ENCODE measurements at places on chromosomes 7 and 10.
A peak's percentile ranks its signal among the peaks of the same experiment; 100 is the strongest.

DNA sequence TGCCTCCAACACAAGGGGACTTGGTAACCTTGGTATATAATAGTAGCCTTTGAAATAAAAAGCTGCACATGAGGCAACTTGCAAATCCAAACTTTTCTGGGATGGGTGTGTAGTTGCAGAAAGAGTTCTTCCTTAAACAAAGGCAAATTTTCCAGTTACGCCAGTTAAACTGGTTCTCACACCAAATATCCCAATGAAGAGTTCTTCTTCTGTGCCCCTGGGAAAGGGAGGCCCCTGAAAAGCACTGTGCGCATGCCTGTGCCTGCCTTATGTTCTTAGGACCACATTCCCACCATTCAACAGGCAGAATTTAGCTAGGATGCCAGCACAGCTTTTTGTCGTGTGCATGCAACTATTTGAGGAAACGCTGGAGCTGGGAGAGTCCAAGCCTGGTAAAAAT, 164.8 kb upstream of the SLC25A13 start:
- DNase-seq, result no peak

- no peak for DNase-seq
Observed at GRCh38 chr10:69208761-69209160, 11.4 kb upstream of the HKDC1 start.

DNA sequence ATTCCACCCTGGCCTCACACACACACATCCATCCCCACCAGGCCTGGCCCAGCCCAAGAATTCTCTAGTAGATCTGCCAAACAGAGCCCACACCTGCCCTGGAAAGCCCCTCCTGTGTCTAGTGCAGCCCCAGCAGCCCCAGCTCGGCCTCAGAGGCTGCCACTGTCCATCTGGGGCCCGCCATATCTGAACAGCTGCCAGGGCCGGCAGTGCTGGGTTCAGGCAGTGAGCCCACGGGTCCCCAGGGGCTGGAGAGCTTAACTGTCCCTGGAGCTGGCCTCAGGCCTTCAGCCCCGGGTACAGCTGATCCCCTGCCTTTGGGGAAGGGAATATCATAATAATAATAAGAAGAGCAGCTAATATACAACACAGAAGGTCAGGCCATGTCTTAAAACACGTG, 574 bp downstream of the MYL10 start:
- no peak for DNase-seq

DNA sequence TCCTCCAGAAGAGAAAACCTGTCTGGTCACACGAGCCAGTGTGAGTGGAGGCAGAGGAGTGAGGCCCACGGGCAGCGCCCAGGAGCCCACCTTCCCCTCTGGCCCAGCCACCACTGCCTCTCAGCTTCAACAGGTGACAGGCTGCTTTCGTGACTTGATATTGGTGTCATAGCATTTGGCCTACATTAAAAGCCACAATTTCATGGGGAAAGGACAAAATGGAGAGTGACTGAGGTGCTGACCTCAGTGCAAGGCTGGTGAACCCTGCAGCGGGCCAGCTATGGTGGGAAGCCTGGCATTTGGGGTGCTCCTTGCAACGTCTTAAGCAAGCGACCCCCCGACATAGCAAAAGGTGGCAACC, 21.3 kb downstream of the ECHDC3 start:
- DNase-seq, result no peak

- no peak for DNase-seq
Observed at GRCh38 chr7:78254726-78255055, 456.1 kb downstream of the PHTF2 start.

DNA sequence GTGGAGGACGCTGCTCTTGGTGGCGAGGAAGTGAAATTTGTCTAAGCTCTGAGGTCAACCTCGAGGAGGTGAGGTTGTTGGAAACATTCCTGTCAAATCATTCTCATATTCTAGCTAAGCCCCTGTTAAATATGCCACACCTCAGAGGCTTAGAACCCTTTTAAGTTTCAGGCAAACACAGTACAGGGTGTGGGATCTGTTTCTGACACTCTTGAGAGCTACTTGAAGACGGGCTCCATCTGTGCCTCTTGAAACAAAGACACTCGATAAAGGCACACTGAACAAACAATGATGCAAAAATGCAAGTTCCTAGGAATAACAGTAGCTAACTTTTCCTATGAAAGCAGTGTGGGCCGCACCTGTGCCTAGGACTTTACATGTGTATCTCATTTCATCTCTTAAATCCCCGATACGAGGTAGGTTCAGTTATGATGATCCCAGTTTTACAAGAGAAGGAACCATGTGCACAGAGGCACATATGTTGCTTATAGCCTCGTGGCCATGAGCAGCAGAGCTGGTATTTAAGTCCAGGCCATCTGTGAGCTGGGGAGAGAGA, 299.2 kb downstream of the CCDC3 start:
- DNase-seq, result no peak

GRCh38 chr7:42869131-42870020, 42.5 kb downstream of the C7orf25 start:
- no peak for DNase-seq

DNA sequence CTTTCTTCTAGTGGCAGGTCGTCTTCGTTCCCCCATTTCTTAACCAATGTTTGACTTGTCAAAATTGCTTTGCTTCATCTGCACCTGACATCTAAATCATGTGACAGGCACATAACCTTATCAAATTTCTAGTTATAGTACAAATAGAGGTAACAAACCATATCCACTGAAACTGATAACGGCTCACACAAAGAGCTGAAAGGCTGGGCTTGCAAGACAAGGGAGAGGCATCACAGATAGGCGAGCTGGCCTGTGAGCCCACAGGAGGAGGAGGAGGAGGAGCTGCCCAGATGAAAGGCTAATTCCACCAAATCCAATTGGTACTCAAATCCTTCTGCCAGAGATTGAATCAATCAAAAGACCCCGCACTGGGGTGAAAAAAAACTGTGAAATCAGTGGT, 80.2 kb upstream of the NEBL start:
- no peak for DNase-seq

DNA sequence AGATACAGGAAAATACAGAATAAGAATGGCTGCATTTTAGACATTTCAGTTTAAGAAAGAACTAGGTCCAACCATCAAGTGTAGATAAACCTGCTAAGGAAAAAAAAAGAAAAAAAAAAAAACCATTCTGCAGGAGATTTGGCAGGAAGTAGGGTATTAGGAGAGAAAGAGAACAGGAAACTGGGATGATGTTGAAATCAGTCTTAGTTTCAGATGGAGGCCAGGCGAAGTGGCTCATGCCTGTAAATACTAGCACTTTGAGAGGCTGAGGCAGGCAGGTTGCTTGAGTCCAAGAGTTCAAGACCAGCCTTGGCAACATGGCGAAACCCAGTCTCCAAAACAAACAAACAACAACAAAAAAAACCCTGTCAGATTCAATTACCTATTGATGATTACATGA, 120.2 kb downstream of the RAB11FIP2 start:
- peak; percentile 22 for DNase-seq

- no peak for DNase-seq
Observed at GRCh38 chr10:3053155-3053554, 14.2 kb upstream of the PFKP start.

GRCh38 chr10:83934062-83934461, 205.2 kb upstream of the GHITM start:
- no peak for DNase-seq

- DNase-seq, result peak; percentile 65
Observed at GRCh38 chr7:66187905-66188304, 17.2 kb upstream of the TPST1 start.

DNA sequence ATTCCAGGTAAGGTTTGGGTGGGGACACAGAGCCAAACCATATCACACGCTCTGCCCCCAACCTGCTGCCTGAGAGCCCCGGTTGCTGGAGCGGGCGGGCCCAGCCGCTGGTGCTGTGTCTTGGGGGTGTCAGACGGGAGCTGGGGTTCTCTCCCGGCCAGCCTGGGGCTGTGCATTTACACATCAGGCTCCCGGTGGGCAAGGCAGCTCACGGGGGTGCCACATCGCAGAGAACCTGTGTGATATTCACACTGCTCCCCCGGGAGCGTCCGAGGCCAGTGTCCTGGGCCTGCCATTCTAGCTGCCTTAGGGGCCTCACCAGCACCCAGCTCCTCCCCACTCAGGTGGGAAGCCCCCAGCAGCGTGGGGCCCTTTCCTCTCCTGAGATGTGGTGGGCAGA, 35.6 kb upstream of the ADGRA1 start:
- no peak for DNase-seq

DNA sequence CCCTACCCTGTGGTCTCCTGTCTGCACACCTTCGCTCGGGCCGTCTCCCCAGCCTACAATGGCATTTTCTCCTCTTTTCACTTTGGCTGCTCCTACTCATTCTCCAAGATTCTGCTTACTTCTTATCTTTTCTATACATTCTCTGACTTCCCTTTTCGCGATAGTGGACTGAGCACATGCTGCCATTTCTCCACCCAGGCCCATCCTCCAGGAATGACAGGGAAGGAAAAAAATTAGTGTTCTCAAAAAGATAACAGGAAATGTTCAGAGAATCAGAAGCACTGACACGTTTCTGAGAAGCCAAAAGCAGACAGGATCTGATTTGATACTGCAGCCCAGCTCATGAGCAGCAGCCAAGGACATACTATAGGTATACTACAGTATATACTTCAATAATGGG, 6.4 kb upstream of the ANXA11 start:
- no peak for DNase-seq

DNA sequence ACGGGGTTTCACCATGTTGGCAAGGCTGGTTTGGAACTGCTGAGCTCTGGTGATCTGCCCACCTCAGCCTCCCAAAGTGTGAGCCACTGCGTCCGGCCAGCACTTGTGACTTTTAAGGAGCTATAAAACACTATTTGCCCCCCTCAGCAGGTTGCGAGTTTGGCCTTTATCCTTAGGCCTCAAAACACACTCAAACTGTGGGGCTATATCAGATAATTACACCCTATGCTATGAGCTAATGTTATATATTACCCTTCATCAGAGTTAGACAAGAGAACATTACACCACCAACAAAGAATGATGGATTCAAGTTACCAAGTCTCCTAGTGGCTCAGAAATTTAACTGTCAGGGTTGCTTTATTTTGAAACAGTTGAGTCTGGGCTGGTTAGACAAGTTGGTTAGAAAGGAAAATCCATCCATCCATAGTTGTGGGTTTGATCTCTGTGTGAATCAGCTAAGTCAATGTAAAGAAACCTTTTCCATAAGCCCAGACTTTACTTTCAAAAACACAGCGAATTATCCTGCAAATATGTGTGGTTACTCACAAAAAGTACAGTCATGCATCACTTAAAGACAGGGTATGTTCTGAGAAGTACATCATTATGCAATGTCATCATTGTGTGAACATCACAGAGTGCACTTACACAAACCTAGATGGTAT, 115.8 kb downstream of the SEMA3D start:
- peak; percentile 95 for DNase-seq

DNA sequence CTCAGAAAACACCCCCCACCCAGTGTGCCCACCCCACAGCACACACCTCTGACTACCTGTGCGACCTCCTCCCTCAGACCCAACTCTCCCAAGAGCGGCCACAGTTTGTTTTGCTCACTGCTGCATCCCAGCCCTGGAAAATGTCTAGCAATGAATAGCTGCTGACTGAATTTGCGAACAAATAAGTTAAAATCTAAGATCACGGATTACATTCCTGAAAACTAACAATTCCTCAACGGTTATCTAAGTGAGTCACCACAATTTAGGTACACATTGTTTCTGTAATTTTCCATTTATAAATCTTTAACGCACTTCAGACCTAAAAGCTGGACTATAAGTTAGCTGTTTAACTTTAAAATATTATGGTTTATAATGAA, 235.2 kb downstream of the ZMYND11 start:
- peak; percentile 13 for DNase-seq

GRCh38 chr7:50339990-50340500, 35.5 kb downstream of the IKZF1 start:
- DNase-seq, result no peak

GRCh38 chr7:151575410-151575809, 55.7 kb upstream of the RHEB start:
- no peak for DNase-seq

DNA sequence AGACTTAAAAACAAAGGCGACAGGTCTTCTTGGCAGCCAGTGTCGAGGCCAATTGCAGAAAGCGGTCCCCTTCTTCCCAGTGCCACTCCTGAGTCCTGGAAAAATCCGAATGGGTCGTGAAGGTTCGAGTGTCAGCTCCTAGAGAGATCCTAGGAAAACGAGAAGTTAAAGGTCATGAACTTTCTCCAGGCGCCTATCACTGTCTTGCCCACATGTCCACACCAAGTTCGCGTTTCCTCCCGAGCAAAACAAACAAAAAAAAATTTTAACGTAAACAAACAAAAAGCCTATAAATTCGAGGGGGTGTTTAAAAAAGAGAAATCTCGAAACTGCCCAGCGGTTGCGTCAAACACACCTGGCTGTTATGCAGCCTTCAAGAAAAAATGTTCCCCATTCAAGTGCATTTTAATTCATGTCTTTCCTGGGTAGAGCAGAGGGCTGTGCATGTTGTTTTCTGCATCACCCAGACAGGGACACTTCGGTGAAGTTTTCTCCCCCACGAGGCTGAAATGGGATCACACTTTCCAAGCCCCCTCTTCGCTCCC, 1.5 kb downstream of the ARHGAP21 start:
- DNase-seq, result no peak

GRCh38 chr7:114649689-114650088, 235.1 kb downstream of the FOXP2 start:
- DNase-seq, result no peak

DNA sequence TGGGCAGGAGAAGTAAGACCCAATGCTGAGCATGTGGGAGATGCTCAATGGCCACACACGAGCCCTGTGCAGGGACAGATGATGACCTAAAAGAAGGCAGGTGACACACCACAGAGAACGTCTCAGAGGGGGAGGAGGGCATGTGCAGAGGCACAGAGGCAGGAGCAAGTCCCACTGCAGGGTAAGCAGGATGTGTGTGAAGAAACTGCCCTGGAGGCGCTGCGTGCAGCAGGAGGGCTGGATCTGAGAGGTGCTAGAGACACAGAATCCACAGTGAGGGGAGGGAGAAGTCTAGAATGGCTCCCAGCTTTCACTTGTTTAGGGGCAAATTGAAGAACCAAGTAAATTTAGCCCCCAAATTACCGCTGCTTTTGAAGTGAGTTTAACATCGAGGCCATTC, 14.9 kb downstream of the DYDC2 start:
- no peak for DNase-seq

DNA sequence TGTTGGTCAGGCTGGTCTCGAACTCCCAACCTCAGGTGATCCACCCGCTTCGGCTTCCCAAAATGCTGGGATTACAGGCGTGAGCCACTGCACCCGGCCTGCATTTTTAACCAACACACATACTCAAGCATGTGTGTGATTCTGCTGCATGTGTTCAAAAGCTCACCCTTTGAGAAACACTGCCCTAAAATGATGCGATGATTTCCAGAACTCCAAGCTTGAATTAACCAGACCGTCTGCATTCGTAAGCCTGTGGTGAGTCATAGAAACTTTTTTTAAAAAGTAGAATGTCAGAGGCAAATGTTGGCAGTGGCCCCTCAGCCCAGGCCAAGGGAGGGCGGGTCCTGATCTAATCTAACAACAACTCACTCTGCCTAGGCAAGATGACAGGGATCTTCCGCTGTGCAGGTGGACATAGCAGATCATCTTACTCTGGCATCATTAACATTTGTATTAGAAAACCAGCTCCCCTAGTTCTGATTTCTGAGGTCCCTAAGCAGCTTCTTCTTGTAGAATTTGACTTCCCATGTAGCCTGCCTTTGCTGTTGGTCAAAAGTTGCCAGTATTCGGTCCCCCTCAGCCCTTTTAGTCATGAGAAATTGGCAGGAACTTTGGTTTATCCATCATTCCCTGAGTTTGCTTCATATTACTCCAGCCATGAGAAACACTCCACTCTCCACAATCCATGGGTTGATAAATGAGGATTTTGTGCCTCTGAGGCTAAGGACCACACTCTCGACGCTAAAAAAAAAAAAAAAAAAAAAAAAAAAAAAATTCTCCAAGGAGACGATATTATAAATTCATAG, 190.4 kb downstream of the SKIDA1 start:
- peak; percentile 90 for DNase-seq

All from fibroblast of skin of right quadriceps (primary cell).